ENCODE measurements at places on chromosomes 7 and 10.

- no peak for DNase-seq
Observed at GRCh38 chr10:6621536-6621935, 41.5 kb upstream of the PRKCQ start.

DNA sequence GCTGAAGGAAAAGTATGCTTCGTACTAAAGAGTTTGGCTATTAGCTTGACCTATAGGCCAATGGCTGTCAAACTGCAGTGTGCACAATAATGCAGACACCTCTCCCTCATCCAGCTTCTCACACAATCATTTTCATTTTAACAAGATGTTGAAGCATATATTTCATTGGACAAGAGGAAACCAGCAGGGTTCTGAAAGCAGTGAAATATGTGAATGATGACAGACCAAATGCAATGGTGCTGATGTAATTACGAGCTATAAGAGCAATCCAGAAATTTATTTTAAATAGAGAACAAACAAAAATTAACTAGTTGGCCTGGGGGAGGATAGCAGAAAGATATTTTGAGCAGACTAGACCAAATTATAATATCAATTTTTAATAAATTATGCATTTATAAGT lies 331.5 kb upstream of the AKR1E2 start:
- DNase-seq: no peak

DNA sequence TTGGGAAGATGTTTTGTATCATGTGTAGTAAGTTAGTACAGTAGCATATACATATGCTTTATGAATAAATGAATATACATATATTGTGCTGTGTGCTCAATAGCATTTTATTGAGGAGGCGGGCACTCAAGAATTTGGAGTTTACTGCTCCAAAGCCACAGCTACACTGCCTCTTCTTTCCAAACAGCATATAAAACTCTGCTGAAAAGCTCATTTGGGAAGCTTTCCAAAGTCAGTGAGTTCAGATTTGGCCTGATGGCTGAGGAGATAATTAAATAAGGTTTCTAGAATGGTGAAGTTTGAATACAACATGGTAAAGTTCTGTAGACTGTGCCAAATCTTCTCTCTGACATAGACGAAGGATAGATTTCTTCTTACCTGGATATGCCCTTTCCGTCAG lies 29.8 kb downstream of the CDK1 start:
- DNase-seq: no peak

- DNase-seq: no peak
Observed at GRCh38 chr7:117098457-117098856, 145.2 kb downstream of the ST7 start.

- DNase-seq: no peak
Observed at GRCh38 chr10:73956476-73957359, 41.2 kb upstream of the VCL start.

DNA sequence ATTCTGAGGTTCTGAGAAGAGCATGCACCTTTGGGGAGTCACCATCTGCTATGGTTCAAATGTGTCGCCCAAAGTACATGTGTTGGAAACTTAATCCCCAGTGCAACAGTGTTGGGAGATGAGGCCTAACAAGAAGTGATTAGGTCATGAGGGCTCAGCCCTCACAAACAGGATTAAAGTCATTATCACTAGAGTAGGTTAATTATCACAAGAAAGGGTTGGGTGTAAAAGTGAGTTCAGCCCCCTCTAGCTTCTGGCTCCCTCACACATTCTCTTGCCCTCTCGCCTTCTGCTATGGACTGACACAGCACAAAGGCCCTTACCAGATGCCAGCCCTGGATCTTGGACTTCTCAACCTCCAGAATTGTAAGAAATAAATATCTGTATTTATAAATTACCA lies 100.3 kb upstream of the C10orf90 start:
- no peak for DNase-seq

DNA sequence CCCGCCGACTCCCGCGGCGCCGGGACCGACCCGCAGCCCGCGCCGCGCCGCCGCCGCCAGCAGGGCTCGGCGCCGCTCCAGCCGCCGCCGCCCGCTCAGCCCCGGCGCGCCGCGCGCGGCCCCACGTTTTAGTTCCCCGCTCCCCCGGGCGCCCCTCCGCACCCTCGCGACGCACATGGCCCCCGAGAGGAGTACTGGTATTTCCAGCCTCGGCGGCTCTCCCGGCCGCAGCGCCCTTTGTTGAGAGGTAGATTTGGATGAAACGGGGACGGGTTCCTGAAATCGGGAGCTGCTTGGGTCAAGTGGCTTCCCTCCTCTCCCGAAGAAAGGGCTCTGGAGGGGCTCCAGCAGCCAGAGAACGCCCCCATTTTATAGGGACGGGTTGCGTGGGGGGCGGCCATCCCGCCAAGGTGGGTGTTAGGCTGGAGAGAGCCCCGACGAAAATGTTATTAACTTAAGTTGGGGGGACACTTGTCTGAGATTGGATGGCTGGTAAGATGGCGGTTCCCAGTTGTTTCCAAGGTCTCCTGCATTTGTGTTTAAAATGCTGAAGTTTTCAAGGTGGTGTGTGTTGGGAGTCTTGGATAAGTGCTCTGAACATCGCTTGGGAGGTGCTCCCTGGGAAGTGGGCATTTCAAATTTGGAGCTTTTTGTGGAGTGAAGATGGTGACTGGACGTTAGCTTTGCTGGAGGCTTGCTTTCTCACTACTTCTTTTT lies 1.2 kb downstream of the BMI1 start:
- no peak for DNase-seq

DNA sequence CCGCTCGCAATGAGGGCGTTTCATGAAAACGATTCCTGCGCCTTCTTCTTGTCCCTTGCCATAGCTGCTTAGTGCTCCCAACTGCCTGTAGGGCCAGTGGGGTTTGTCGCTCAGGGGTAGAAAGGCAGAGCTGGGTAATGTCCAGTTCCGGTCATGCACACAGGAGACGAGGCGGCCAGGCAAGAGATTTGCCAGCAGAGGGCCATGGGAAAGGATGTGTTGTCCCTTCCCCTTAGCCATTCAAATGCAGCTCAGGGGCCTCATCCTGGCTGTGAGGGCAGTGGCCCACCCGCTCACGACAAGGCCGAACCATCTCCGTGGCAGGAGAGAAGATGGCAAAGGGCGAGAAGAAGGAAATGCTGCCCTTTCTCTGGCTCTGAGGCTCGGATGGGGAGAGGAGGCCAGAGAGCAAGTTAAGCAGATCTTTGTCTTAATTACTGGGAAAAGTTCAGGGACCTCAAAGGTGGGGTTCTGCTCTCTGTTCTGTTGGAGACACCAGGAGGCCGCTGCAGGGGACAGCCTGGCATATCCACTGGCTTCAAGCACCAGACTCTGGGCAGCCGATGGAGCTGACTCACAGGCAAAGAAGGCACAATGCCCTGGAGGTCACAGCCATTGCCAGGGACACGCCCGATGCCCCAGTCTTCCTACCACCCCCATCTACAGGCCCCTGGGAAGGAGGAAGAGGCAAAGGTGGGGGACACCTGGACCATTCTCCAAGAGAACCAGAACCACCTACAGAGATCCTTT lies 534.8 kb upstream of the MGMT start:
- DNase-seq: no peak

- DNase-seq: no peak
Observed at GRCh38 chr10:94443047-94443446, 40.7 kb downstream of the TBC1D12 start.

DNA sequence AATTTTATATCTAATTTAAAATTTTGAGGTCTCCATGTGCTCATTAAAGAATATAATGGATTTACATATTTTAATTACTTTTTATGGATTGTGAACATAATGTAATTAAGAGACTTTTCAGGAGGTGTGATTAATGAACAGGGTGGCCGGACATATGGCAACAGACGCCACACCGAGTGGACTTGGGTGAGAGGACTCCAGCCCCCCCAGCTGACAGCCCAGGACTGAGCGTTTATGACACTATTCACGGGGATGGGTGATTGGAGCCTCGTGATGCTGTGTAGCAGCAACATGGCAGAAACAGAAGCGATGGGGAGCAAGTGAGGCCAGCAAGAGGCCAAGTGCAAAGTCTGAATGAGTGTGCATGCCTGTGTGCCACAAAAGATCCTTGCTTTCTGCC lies 1176.9 kb downstream of the TYW1 start:
- DNase-seq: no peak

GRCh38 chr7:36659172-36659516 lies 65.2 kb downstream of the AOAH start:
- no peak for DNase-seq

- no peak for DNase-seq
Observed at GRCh38 chr7:14767716-14768425, 134.7 kb downstream of the DGKB start.

- DNase-seq: no peak
Observed at GRCh38 chr7:142001163-142001874, 5.6 kb downstream of the MGAM start.

GRCh38 chr7:117411539-117411938 lies 15.8 kb downstream of the ASZ1 start:
- DNase-seq: no peak

GRCh38 chr7:20183086-20183485 lies 34.1 kb downstream of the MACC1 start:
- no peak for DNase-seq

- DNase-seq: no peak
Observed at GRCh38 chr7:34165927-34166550, 260.7 kb downstream of the BMPER start.

DNA sequence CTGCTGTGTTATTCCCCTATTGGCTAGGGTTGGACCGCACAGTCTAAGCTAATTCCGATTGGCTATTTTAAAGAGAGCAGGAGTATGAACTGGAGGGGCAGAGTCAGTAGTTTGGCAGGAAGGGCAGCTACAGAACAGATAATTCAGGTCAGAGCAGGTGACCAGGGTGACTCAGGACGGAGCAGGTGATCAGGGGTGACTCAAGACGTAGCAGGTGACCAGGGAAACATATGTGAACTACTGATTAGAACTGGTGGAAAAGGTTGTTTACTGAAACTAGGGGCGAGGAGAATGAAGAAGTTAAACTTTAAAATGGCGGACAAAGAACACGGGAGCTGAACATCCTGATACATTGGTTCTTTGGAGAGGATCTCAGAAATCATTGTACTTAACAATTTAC lies 102.3 kb downstream of the CCDC7 start:
- no peak for DNase-seq

DNA sequence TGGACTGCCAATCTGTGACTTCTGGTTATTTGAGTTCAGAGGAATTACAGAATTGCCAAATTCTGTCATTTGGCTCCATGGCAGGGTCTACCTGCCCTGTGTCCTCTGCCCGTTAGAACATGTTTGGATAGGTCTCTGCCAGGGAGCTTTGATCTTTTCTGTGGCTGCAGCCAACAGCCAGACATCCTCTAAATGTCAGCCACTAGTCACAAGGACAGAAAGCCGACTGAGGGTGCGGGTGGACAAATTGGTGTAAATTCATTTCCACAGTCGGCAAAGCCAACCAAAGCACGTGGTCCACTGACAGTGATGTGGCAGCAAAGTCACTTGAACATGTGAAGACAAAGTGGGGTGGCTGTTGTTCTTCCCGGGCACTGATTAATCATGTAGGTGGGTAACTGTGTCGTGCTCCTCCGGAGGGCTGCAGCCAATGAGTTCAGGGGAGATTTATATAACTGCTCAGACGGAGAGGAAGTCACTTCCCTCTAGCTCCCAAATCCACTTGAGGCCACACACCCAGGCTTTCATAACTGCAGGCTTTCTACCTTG lies 26.7 kb upstream of the CAMK1D start:
- DNase-seq: no peak

DNA sequence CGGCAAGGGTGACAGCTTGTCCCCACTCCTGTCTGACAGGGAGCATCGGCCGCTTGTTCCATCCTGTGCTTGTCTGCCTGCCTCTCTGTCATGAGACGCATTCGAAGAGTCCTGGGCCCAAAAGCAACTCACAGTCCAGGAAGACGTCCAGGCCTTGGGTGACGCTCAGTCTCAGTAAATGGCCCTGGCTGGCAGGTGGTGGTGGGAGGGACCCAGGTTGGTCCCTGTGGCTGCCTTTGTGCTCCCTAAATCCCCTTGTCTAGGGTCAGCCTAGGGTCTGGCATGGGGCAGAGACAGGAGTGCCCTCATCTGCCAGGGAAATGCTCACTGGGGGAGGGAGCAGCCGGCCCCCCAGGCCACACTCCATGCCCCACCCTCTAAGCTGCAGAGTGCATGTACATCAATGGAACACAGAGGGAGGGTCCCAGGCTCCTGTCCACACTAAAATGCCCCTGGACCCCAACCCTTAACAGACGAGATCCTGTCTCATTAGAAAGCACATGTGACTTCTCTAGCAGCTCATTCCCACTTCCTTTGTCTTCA lies 295.2 kb upstream of the ZNF32 start:
- DNase-seq: no peak

- no peak for DNase-seq
Observed at GRCh38 chr10:97075961-97076525, 109.7 kb downstream of the SLIT1 start.

DNA sequence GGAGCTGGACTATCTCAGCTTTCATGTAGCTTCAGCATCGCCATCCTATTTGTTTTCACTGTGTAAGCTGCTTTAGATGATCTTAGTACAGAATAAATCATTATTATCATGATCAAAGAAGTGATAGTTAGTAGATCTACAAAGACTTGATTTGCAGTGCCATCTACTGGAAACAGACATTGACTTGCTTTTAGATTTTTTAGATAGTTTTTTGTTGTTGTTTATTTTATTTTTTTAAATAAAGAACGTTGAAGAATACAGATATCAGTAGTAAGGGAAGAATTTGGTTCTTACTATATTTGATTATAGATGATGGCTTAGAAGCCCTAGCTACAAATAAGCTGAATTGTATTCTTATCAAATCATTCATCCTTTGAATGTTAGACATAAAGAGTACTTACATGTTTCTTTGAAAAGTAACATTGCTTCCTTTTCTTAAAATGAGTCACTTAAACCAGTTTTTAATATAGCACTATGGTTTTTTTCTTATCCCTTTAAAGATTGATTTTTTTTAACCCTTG lies 6.3 kb upstream of the SFMBT2 start:
- no peak for DNase-seq
